Transverse colon (tissue), 4 donors: ENCODE measurements at places on chromosomes 16 and 17.
A peak's percentile ranks its signal among the peaks of the same experiment; 100 is the strongest.

DNA sequence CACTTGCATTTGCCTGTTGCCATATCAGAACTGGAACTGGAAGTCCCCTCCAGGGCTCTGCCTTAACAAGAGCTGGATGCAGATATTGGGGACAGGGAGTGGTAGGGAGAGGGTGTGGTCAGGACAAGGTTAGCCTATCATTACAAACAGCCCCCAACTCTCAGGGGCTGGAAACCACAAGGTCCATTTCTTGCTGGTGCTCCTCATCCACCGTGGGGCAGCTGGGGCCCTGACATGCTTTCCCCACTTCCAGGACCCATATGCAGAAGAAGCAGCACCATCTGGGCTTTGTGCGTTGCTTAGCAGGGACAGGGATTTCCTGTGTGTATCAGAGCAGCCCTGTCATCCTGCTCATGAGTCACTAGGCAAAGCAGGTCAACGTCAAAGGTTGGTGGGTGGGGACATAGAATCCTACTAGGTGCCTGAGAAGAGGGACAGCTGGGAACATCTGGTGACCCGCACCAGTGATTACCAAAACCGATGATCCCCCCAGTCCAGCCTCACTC is 26.9 kb downstream of the RGS9 start:
- H3K4me1 ChIP-seq = no peaks in the 10 kb centered on the region
- H3K27me3 ChIP-seq = no peaks in the 10 kb centered on the region
- no peaks in the 10 kb centered on the region for H3K36me3 ChIP-seq
- no peak overlapping the region for H3K4me3 ChIP-seq
- peak; percentile 42 for DNase-seq

DNA sequence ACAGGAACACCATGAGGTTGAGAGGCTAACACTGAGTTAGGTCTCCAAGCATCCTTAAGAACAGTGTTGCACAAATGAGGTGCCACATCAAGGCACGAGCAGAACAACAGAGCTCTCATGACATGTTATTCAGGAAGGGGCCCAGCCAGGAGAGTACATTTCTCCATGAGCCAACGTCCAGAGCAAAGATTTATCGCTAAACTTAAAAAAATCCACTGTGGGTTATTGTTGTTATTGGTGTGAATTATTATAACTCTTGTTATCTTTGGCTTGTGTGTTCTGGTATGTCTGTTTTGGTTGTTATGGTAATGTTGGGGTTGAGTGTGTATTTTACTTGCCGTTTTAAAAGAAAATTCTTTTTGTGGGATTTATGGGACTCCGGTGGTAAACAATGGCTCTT is 68.9 kb upstream of the MSI2 start:
- H3K4me3 ChIP-seq = no peak overlapping the region
- no peak for DNase-seq
- no peak overlapping the region for H3K27ac ChIP-seq
- no peaks in the 10 kb centered on the region for H3K4me1 ChIP-seq
- H3K27me3 ChIP-seq = no peaks in the 10 kb centered on the region

- no peak for DNase-seq
- no peak overlapping the region for H3K27ac ChIP-seq
- H3K36me3 ChIP-seq = no peaks in the 10 kb centered on the region
- H3K4me1 ChIP-seq = peaks cover 37% of the 10 kb centered on the region
- H3K4me3 ChIP-seq = no peak overlapping the region
Measured at GRCh38 chr17:82884341-82884969, 44.6 kb upstream of the ZNF750 start.

DNA sequence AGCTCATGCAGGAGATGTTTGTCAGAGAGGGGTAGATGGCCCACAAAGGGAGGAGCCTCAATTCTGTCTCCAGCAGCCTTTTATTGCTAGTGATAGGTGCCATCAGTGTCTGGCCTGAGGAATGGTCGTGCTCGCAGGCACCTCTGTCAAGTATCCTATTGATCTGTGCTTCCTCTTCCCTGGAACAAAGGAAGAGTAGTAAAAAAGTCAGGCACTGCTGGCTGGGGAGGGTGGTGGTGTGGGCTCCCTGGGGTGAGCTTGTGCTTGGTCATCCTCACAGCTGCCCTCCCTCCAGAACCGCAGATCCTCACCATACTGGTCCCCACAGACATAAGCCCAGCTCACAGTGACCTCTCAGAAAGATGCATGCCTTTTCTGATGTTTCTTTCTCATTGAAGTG is 15.0 kb upstream of the SALL1 start:
- no peaks in the 10 kb centered on the region for H3K4me1 ChIP-seq
- H3K36me3 ChIP-seq = no peaks in the 10 kb centered on the region
- H3K27me3 ChIP-seq = no peaks in the 10 kb centered on the region
- DNase-seq = no peak
- no peak overlapping the region for H3K27ac ChIP-seq
- no peak overlapping the region for H3K4me3 ChIP-seq

DNA sequence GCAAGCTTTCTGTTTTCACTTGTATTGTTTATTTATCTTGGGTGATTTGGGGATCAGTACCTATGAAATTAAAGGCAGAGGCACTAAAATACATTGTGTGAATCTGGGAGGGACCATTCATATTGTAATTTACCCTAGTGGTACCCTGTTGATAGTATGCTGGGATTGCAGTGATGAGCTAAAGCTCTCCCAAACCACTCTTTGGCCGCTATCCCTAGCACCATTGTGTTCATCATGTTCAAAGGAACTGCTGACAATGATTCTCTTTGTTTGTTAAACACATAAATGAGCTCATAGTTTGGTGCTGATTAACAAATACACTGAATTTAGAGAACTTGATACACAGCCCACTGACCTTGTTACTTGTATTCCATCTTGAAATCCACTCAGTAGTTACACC is 1469.8 kb downstream of the CDH11 start:
- no peak for DNase-seq
- no peak overlapping the region for H3K4me3 ChIP-seq
- H3K36me3 ChIP-seq = no peaks in the 10 kb centered on the region
- H3K27ac ChIP-seq = no peak overlapping the region
- no peaks in the 10 kb centered on the region for H3K4me1 ChIP-seq
- no peaks in the 10 kb centered on the region for H3K27me3 ChIP-seq

- no peak for DNase-seq
- H3K4me3 ChIP-seq = no peak overlapping the region
- H3K27me3 ChIP-seq = no peaks in the 10 kb centered on the region
- no peaks in the 10 kb centered on the region for H3K4me1 ChIP-seq
Measured at GRCh38 chr16:74837056-74837455, 62.4 kb upstream of the FA2H start.

- no peaks in the 10 kb centered on the region for H3K36me3 ChIP-seq
- DNase-seq = no peak
Measured at GRCh38 chr16:4813251-4814003, 11.0 kb upstream of the ROGDI start.

GRCh38 chr16:51132490-51133115 is 18.5 kb downstream of the SALL1 start:
- no peaks in the 10 kb centered on the region for H3K36me3 ChIP-seq
- H3K4me1 ChIP-seq = no peaks in the 10 kb centered on the region
- no peak for DNase-seq
- H3K4me3 ChIP-seq = no peak overlapping the region
- peaks cover 26% of the 10 kb centered on the region for H3K27me3 ChIP-seq

DNA sequence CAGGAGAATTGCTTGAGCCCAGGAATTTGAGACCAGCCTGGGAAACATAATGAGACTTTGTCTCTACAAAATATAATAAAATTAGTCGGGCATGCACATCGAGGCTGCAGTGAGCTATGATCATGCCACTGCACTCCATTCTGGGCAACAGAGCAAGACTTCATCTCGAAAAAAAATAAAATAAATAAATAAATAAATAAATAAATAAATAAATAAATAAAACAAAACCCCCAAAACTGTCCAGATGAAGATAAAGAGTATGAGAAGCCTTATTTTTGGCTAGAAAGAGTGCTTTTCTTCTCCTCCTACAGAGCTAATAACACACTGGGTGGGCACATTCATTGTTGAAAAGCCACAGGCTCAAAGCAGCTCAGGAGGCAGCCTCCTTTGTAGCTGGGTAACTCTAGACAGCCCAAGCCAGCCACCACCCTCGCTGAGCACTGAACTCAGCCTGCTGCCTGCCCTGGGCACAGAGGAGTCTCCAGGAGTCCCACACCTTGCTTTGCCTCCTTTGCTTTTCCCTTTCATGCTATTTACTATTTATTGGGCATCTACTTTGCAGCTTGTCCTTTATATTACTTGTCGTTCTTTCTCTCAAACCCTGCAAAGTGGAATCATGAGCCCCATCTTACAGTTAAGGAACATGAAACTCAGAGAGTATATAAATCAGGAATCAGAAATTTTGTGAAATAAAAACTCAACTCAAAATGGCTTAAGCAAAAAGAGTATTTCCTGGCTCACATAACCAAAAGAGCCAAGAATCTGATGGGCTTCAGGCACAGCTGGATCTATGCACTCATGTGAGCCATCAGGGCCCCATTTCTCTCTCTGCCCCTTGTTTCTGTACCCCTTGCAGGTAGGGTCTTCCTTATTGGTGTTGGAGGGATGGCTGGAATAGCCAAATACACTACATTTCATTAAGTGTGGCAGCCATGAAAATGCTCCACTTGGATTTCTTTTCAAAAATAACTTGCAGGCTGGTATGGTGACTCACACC is 18.1 kb upstream of the C16orf87 start:
- DNase-seq = no peak
- H3K27ac ChIP-seq = no peak overlapping the region
- H3K4me3 ChIP-seq = no peak overlapping the region
- H3K4me1 ChIP-seq = peaks cover 7% of the 10 kb centered on the region
- H3K36me3 ChIP-seq = no peaks in the 10 kb centered on the region
- peaks cover 5% of the 10 kb centered on the region for H3K27me3 ChIP-seq

DNA sequence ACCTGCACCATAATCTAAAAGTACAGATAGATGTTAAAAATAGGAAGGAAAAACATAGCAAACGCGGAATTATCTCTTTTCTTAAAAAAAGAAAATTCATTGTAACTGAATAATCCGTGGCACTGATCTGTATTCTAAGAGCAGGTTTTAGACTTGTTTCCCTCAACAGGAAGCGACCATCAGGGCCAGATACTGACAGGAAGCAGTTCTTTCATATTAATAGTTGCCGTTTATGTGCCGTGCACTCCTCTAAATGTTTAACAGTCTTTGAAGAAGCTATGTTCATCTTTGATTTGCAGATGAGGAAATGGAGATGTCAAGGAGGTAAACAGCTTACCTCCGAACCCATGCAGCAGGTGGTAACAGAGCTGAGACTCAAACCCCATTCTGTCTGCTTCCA is 23.6 kb downstream of the DYNLRB2 start:
- H3K27ac ChIP-seq = no peak overlapping the region
- no peak for DNase-seq
- no peaks in the 10 kb centered on the region for H3K4me1 ChIP-seq
- no peak overlapping the region for H3K4me3 ChIP-seq
- H3K27me3 ChIP-seq = peaks cover 7% of the 10 kb centered on the region
- H3K36me3 ChIP-seq = no peaks in the 10 kb centered on the region

DNA sequence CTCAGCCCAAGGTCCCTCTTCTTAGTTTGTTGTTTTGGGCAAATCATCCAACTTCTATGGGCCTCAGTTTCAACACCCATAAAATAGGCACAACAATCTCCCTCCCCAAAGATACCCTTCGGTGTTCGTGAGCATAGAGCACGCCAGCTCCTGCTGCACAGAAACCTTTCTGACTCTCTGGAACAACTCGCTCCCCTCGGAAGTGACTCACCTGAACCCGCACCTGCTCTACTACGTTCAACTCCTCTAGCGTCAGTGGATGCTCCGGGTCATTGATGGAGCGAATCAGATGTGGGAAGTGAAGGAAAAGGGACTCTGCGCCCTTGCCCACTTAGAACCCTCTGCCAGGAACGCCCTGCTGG is 445 bp downstream of the CIAO2B start:
- no peak for DNase-seq
- H3K4me1 ChIP-seq = peaks cover 41% of the 10 kb centered on the region
- H3K36me3 ChIP-seq = no peaks in the 10 kb centered on the region
- H3K4me3 ChIP-seq = peak overlapping the region; percentile 94
- H3K27me3 ChIP-seq = no peaks in the 10 kb centered on the region
- peak overlapping the region; percentile 95 for H3K27ac ChIP-seq

GRCh38 chr17:77608431-77608830 is 350.1 kb upstream of the TNRC6C start:
- peaks cover 19% of the 10 kb centered on the region for H3K4me1 ChIP-seq
- H3K27ac ChIP-seq = no peak overlapping the region
- no peak for DNase-seq
- no peak overlapping the region for H3K4me3 ChIP-seq

DNA sequence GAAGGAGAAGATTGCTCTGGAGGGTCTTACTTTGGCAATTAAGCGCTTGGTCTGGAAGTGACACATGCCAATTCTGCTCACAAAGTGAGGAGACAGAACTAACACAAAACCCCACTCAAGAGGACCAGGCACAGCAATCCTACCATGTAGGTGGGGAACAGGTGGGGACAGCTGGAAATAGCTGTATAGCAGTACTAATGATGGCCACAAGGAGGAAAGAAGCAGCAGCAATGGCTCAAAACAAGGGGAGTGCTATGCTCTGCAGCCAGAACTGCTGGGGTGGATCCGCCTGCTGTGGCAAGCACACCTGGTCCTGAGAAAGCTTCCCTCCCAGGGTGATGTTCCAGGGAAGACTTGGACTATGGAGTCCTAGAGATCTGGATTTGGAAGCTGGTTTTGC is 17.0 kb upstream of the TMEM132E start:
- no peaks in the 10 kb centered on the region for H3K36me3 ChIP-seq
- no peak overlapping the region for H3K27ac ChIP-seq
- H3K4me1 ChIP-seq = no peaks in the 10 kb centered on the region
- no peak overlapping the region for H3K4me3 ChIP-seq

GRCh38 chr16:19316846-19317245 is 31.3 kb downstream of the CLEC19A start:
- no peaks in the 10 kb centered on the region for H3K27me3 ChIP-seq
- H3K36me3 ChIP-seq = no peaks in the 10 kb centered on the region
- H3K4me3 ChIP-seq = no peak overlapping the region
- H3K4me1 ChIP-seq = no peaks in the 10 kb centered on the region

- H3K27ac ChIP-seq = no peak overlapping the region
- DNase-seq = no peak
Measured at GRCh38 chr16:55393991-55394390, 70.0 kb downstream of the IRX6 start.

DNA sequence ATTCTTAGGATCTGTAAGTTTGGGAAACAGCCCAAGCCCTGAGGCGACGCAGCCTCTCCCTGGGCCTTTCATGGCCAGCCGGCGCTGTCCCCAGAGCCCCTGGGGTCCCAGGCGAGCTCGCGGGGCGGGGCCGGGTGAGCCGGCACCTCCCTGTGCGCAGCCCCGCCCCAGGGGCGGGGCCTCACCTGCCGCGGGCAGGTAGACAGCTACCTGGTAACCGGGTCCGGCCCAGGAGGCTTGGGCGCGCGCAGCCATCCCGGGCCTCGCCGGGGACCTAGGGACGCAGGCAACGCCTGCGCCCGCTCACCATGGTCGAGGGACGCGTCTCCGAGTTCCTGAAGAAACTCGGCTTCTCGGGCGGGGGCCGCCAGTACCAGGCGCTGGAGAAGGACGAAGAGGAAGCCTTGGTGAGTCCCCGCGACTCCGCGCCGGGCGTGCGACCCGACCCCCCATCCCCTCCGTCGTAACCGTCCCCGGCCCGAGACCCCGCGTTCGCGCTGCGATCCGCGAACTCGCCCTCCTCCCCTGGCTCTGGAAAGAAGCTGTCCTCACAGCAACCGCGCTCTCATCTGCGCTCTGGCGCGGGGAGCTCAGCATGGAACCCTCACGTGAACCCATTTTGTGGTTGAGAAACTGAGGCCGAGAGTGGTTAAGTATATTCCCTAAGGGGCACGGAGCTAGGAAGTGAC is at the start of gene ATP2C2:
TSS of gene ATP2C2 (plus strand) at position 231 of the 689 bp plus-strand sequence. CDS start at position 309, 78 bp downstream.
- peaks cover 29% of the 10 kb centered on the region for H3K4me1 ChIP-seq
- H3K27me3 ChIP-seq = peaks cover 36% of the 10 kb centered on the region
- peak within 1 kb of the TSS; percentile 91 for H3K27ac ChIP-seq

GRCh38 chr17:17710728-17711541 is 29.7 kb downstream of the RAI1 start:
- peak overlapping the region; percentile 79 for H3K27ac ChIP-seq
- no peak overlapping the region for H3K4me3 ChIP-seq
- H3K4me1 ChIP-seq = peaks cover 51% of the 10 kb centered on the region
- no peaks in the 10 kb centered on the region for H3K36me3 ChIP-seq
